ENCODE measurements at places on chromosomes 1 and 21.

- DNase-seq = no peak
Observed at GRCh38 chr1:71533950-71534349, 453.1 kb upstream of the ZRANB2 start.

DNA sequence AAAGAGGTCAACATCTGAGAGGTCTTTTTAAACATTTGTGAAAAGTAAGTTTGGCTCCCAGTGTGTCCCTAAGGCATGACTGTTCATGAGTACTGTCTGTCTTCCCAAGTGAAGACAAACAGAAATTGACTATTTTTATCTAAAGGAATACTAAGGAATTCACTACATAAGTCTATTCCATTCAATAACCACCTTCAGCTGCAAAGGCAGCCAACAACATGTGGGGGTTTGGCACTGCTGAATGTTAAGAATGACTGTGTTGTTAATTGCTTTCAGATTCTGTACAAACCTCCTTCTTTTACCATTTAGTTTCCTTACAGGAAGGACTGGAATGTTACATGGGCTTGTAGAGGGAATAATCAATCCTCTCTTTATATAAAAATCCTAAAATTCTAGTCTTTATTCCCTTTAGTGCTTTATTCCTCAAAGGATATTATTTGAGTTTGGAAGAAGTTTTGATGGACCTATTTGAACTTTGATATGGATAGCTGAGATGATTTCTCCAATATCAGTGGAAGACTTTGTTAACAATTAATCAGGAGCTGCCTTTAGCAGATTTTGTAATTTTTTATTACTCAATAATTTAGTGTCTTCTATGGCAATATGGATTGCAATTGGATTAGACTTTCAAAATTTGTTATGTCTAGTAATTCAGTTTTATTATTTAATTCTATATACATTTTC is 201.7 kb upstream of the CHRM3 start:
- DNase-seq = peak; percentile 17

DNA sequence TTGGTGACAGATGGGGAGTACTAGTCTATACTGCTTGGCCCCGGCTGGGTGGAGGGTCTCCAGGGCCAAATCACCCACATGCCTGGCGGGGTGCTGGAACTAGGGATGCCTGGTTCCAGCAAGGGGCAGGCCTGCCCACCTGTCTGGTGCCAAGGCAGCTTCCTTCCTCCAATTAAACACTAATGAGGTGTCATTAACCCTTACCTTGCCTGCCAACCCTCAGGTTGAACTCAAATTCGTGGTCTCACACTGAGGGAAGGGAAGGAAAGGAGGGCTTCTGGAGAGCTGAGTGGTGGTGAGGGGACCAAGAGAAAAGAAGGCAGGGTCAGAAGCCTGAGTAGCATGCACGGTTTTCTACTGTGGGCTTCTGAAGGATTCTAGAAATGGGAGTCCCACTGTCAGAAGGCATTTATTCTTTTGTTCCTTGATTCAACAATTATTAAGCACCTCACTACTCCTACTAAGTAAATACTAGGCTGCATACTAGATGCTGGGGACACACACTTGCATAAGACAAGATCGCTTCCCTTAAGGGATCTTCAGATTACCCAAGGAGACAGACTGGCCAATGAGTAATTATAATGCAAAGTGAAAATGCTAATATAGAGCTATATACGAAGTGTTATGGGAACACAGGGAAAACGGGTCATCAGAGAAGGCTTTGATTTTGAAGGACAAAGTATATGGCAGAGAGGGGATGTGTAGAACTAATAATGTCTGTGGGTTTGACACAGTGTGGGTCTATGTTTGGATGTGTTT is 5.9 kb upstream of the EFNA3 start:
- no peak for DNase-seq

DNA sequence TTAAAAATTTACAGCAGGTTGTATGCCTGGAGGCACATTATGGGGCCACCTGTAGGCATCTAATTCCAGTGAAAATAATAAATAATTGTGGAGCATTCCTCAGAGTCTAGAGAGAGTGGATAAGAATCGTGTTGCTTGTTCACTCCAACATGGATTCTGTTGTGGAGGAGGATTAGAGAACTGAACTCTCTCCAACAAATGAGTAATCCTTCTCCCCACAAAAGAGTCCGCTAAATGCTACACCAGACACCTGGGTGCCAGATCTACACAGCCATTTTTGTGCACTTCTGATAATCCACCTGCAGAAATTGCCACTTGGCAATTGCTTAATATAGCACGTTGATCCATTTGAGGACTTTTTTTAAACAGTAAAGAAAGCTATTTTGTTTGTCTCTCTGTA is 113.7 kb upstream of the DPYD start:
- DNase-seq = no peak

- DNase-seq = no peak
Observed at GRCh38 chr1:66889030-66889429, 35.6 kb downstream of the DNAI4 start.

- no peak for DNase-seq
Observed at GRCh38 chr1:245031041-245031440, 123.7 kb upstream of the KIF26B start.

DNA sequence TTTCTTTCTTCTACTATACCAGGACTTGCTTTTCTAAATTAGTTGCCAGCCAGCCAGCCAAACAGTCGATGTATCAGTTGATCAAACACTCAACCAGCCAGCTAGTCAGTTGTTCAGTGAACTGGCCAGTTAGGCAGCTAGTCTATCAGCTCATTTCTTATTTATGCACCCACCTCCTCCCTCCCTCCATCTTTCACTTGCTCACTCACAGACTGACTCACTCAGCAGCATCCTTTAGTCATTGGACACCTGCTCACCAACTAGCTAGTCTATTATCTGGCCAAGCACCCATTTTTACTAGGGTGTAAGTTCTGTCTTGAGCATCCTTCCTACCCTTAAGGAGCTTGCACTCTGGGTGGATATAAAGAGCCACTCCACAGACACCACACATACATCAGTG is 5.9 kb upstream of the SPRR4 start:
- DNase-seq = no peak

GRCh38 chr1:77536813-77537212 is 145.6 kb downstream of the ZZZ3 start:
- no peak for DNase-seq

DNA sequence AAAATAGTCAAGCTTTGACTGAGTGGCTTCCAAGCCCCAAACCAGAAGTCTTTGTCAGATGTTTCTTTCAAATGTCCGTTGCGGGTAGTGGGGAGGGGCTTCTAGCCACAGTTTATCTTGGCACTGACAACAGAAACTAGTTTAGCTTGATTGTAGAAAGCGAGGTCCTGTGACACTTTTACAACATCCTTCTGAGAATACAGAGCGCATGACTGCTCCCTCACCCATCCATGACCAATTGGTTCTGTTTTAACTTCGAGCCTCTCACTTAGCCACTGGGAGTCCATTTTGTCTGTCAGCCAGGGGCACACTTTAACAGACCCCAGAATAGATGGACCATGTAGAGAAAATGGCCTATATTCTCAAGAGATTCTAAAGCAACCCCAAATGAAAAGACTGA is 199.2 kb upstream of the ST6GALNAC5 start:
- DNase-seq = no peak

- no peak for DNase-seq
Observed at GRCh38 chr1:154938604-154939399, 2.3 kb upstream of the PMVK start.
